ENCODE measurements at places on chromosomes 12 and 14.

GRCh38 chr12:7784701-7785100, 4.5 kb upstream of the NANOG start:
- no peak for DNase-seq

- DNase-seq: no peak
These were observed 118.6 kb upstream of the SSTR1 start for GRCh38 chr14:38089123-38089522.

DNA sequence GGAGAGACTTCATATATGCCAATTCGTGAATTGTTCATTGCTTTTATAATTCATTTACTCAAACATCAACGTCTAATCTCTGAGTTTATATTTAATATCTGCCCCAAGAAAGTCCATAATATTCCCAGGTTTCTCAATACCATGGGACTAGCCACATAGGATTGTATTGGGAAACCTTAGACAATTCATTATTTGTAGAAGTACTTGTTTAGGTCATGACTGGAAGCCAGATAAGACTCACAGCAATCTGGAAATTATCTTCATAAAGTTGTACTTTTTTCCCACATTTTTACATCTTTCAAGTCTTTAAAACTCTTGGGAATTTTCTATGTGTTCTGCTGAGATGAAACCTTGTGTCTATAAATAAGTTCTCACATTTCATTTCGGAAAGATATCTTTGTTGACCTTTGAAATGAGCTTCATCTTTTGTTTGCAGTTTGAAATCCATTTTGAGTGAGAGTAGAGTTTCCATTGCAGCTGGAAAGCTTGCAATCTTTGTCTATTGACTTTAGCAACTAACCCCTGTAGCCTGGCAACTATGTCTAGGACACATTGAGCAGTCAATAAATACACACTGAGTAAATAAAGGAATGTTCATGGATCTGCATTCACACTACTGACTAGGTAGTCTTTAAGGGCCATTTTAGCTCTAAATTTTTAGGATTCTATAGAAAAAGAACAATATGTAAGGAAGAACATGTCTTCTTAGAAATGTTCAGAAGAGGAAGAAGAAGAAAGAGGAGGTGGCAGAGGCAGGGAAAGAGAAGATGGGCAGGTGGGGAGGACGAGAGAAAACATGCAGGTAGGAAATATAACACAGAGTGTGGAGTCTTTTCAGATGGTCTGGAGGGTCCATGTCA, 154.4 kb downstream of the LRIG3 start:
- no peak for DNase-seq

DNA sequence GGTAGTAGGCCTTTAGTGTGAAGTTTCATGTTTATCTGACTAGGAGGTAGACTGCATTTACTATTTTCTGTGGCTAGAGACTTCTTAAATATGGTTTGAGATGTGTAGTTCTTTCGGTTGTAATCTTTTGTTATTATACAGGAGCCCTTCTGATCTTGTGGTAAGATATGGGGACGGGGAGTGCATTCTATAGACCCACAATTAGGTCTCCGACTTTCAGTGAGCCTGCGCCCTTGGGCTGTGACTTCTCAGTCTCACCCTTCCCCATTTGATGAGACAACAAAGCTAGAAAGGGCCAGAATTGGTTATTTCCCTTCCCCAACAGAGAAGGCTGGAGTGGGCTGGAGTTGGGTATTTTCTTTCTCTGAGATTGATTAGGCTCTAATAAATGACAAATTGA, 130.0 kb downstream of the MSRB3 start:
- no peak for DNase-seq

DNA sequence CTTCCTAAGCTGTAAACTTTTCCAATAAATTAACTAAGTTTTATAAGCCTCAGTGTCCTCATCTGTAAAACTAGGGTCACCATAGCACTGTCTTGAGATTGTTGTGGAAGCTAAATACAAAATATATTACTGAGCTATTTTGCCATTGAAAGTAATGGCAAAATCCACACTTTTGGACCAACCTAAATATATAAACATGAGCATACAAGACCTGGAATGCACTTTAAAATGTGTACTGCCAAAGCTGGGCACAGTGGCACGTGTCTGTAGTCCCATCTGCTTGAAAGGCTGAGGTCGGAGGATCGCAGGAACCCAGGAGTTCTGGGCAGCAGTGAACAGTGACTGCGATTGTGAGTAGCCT, 29.8 kb upstream of the SINHCAF start:
- no peak for DNase-seq
